ENCODE measurements at places on chromosomes 4 and X.

- DNase-seq, result no peak
Measured at GRCh38 chrX:130770615-130771014, 132.4 kb downstream of the ENOX2 start.

GRCh38 chrX:18368402-18368801 lies 13.9 kb upstream of the SCML2 start:
- no peak for DNase-seq

- no peak for DNase-seq
Measured at GRCh38 chrX:110511238-110511637, 152.6 kb downstream of the RTL9 start.

- DNase-seq, result no peak
Measured at GRCh38 chrX:38861489-38861888, 60.2 kb downstream of the MID1IP1 start.

DNA sequence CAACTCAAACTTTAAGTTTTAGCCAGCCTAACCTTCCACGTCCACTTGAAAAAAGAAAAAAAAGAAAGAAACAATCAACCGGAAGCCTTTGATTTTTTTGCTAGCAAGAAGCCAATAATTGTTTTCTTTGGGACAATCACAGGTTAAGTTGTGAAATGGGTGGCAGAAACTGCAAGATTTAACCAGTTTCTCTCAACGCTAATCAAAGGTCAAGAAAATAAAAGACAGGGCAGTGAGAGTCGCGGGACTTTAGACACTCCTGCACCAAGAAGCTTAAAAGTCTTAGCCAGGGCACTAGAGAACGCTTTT lies 1.0 kb downstream of the ACSL1 start:
- DNase-seq, result no peak

- DNase-seq, result no peak
Measured at GRCh38 chr4:164753873-164754488, at the start of gene SMIM31. Gene SMIM31 (plus strand): TSS chr4:164754131. CDS start chr4:164770444, 16,313 bp downstream.

DNA sequence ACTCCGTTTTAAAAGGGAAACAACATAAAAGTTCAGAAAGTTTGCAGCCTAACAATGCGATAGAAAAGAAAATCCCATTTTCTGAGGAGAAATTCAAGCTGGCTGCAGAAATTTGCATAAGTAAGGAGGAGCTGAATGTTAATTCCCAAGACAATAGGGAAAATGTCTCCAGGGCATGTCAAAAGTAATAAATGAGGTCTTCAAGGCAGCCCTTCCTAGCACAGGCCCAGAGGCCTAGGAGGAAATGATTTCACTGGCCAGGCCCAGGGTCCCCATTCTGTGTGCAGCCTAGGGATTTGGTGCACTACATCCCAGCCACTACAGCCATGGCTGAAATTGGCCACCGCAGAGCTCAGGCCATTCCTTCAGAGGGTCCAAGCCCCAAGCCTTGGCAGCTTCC lies 59.3 kb downstream of the TKTL2 start:
- no peak for DNase-seq

- DNase-seq, result no peak
Measured at GRCh38 chr4:164935363-164935762, 42.1 kb downstream of the TRIM61 start.

DNA sequence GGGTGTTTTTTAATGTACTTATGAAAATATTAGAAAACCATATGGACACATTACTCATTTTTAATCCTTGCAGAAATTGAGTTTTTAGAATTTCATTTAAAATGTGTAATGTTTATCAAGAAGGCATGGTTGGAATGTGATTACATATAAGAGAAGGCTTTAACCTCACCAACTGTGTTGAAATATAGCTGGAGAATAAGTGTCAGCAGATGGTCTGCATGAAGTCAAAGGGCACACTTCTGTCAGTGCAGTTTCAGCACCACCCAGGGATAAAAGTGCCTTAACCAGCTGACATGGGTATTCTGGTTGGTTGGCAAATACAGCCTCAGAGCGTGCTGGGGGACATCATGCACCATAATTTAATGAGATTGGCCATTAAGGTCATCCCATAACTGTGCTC lies 21.2 kb upstream of the ANTXR2 start:
- no peak for DNase-seq

GRCh38 chr4:156158747-156159146 lies 205.1 kb upstream of the CTSO start:
- DNase-seq, result no peak

DNA sequence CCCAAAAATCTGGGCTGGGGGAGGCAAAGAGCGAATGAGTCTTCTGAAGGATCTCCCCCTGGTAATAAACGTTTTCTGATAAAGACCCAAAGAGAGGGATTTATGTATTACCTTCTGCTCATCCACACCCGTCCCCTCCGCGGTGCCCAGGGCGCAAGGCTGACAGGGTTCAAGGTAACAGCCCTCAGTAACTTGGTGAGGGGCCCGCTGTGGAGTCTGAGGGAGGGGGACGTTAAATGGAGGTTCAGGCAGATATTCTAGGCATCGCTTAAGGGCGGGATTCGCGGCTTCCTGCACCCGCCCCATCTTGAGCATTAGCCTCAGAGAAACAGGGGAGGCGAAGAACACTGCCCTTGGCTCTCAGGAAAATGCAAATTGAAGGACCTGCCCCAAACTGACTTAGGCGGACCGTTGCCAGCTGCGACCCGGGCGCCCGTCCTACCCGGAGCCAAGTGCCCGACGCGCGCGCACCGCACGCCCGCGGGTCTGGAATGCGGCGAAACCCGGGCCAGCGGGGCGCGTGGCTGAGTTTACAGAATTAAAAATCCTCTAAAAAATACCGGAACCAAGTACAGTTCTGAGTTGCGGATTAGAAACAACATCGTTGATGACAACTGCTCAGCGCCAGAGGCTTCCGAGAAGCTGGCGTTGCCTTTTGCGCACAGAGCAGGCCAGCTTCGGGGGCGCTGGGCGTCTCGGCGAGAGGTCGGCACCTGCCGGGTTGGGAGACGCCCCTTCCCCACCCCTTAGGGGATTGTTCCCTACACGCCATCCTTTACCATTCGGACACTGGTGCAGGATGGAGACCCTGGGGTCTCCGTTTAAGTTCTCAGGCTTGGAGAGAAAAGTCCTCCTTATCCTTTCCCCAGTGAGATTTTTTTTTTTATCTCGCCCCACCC lies 2.8 kb downstream of the HELT start:
- DNase-seq, result no peak

- no peak for DNase-seq
Measured at GRCh38 chr4:23770011-23770410, 119.8 kb downstream of the PPARGC1A start.

DNA sequence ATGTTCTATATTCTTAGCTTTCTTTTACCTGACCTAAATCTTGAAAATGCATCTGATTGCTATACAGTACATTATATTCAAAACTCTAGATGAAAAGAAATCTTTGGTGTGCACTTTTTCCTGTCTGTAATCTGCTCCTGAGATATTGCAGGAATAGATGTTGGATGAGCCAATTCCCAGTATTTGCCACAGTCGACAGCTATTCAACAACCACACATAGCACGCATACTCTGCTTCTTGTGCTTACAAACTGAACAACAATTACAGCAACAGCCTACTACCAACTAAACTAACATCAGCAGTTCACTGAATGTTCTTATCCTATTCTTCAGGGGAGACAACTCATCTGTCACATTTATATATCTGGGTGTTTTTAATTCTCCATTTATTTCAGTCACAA lies 573.9 kb upstream of the GRID2 start:
- no peak for DNase-seq

GRCh38 chrX:120534413-120535205 lies 26.2 kb downstream of the CUL4B start:
- no peak for DNase-seq

GRCh38 chr4:52861879-52862616 lies at the start of gene RASL11B:
Gene RASL11B (plus strand): TSS chr4:52862317. CDS start chr4:52862508, 191 bp downstream.
- peak; percentile 16 for DNase-seq

DNA sequence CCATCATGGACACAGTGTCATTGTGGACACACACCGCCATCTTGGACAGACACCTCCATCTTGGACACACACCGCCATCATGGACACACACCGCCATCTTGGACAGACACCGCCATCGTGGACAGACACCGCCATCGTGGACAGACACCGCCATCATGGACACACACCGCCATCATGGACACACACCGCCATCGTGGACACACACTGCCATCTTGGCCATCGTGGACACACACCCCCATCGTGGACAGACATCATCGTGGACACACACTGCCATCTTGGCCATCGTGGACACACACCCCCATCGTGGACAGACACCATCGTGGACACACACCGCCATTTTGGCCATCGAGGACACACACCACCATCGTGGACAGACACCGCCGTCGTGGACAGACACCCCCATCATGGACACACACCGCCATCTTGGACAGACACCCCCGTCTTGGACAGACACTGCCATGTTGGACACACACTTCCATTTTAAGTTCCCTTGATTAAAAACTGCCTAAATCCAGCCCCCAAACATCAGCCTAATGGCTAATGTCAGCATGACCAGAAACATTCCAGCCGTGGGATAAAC lies 9.1 kb downstream of the ASMTL start:
- DNase-seq, result no peak

DNA sequence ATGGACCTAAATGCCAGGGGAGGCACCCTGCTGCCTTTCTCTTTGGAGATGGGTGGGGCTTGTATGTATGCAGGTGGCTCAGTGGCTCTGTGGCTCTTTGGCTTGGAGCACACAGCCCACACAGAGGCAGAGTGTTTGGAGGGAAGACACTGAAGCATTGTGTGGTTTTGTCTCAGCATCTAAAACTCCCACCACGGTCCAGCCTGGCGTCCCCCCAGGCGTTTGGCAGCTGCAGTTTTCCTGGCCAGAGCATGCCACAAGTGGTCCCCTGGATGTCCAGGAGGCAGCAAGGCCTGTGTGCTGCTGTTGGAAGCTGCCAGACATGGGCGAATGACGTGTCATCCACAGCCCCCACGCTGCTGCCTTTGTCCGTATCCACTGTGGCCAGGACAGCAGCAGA lies 32.2 kb upstream of the PSAPL1 start:
- DNase-seq, result no peak

- DNase-seq, result no peak
Measured at GRCh38 chr4:147809211-147809610, 77.3 kb downstream of the ARHGAP10 start.

GRCh38 chr4:108991551-108992328 lies 228.9 kb upstream of the ETNPPL start:
- no peak for DNase-seq

DNA sequence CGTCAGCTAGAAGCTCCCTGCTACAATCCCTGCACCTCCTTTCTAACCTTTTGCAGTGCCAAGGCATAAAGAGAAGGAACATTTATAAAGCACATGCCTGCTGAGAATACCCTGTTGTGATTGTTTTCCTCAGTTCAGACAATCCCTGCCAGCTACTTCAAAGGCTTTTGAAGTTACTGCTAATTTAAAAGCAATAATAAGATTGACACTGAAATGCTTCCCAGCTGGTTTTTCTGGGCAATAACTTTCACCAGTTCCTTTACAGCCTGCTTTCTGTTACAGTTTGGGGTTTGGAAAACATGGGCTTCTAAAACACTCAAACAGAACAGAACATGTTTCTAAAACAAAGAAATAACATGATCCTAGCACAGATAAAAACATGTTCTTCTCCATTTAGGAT lies 232.3 kb upstream of the CPEB2 start:
- no peak for DNase-seq

DNA sequence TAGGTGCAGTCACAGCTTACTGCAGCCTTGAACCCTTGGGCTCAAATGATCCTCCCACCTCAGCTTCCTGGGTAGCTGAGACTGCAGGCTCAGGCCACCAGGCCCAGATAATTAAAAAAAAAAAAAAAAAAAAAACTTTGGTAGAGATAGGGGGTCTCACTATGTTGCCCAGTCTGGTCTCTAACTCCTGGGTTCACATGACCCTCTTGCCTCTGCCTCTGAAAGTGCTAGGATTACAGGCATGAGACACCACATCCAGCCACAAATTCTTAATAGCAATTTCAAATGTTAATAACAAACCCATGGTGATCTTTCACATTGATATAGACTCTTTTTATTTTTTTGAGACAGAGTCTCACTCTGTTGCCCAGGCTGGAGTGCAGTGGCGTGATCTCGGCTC lies 12.3 kb upstream of the FGF5 start:
- no peak for DNase-seq

DNA sequence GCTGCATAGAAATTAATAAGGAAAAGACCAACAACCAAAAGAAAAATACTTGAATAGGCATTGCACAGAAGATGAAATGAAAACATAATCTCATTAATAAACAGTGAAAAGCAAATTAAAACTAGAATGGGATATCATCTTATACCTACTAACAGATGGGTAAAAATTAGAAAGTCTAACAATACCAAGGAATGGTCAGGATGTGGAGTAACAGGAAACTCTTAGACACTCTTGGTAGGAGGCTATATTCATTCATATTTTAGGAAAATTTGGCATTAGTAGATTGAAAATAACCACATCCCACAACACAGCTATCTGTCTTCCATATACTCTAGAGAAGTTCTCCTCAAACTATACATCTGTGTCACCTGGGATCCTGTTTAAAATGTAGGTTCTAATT lies 36.3 kb downstream of the SEC24B start:
- DNase-seq, result no peak

DNA sequence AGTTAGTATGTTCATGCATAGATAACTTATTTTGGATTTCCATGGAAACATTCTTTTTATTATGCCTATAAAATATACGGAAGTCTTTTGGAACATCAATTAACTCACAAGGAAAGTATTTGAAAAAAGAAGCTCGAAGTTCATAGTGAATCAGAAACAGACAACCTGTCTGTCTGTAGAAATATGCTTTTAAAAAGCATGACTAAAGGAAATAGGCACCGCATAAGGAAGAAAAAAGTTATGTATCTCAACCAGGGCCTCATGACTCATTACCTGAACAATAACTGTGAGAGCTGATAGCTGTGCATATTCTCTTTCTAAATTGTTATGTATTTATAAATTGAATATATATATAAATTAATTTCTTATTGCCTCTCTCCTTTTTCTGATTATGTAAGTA lies 324.1 kb downstream of the TLL1 start:
- DNase-seq, result no peak

- no peak for DNase-seq
Measured at GRCh38 chrX:4059893-4060292, 346.4 kb upstream of the PRKX start.

DNA sequence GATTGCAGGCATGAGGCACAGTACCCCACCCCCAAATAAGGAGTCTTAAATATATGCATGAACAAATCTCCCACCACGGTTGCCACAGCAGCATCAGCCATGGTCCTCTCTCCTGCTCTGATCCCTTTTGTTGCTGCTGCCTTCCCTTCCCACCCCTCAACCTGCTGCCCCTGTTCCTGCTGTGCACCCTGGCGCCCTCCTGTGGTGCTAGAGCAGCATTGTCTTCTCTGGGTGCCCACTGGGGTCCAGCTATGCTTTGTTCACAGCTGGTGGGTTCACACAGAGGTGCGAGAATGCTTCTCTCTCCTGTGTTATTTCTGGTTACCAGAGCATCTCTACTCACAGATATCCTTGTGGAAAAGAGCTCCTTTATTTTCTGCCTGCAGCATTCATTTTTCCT lies 116.2 kb downstream of the GATB start:
- DNase-seq, result peak; percentile 12

Data from NCI-H446 (cell line).